ENCODE measurements at places on chromosomes 4 and X.

- DNase-seq, result no peak
These were observed 680.4 kb downstream of the DMD start for GRCh38 chrX:32530802-32531403.

- DNase-seq, result no peak
These were observed 28.3 kb downstream of the AGTR2 start for GRCh38 chrX:116198810-116199209.

DNA sequence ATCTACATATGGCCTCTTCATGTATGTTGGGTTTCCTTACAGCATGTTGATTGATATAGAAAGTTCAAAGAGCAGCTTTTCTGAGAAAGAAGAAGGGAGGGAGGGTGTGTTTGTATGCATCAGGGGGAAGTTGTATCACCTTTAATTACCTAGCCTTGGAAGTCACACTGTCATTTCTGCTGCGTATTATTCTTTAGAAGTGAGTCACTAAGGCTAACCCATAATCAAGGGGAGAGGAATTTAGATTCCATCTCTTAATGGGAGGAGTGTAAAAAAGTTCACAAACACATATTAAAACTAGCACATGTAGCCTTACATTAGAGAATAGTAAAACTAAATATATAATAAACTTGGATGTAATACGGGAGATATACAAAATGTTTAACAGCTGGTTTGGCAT, 86.5 kb upstream of the CBLL2 start:
- no peak for DNase-seq

DNA sequence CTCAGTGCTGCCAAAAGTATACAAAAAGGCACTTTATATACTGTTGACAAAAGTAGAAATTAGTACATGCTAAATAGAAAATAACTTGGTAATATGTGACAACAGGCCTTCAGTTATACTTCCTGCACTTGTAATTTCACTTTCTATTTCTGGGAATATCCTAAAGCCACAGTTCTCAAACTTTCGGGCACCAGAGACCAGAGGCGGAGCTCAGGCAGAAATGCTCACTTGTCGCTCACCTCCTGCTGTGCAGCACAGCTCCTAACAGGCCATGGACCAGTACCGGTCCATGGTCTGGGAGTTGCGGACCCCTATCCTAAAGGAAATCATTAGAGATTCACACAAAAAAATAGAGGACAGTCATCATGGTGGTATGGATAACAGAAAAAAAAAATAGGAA, 25.7 kb downstream of the ACSL4 start:
- DNase-seq, result no peak

DNA sequence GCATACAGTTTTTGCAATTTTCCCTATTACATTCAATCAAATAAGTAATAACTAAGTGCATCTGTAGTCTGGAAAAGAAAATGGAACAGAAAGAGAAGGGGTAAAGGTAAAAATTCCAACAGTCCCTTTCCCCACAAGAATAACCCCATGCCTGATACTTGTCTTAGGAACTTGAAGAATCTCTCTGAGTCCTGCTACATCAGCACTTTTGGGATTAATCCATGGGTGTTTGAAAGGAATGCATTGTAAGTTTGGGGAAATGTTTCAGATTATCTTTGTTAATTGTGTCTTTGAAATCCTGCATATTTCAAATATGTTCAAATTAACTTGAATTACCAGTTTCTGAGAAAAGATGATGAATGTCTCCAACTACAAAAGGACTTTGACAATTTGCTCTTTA, 667.3 kb upstream of the PRKX start:
- DNase-seq, result no peak

DNA sequence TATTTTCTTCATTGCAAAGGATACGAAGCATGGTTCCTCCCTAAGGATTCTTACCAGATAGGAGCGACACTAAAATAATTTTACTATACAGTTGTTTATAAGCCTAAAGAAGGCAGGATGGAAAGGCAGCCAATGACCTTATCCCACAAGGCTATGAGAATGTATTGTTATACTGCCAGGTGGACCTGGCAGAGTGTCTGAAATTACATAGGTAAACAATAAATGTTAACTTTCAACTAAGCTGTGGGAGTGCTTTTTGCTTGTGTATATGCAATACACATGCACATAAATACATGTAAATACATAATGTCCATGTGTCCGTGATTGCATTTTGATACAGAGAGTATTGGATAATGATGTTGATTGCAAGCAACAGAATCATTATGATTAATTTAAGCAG, 850.6 kb downstream of the CENPC start:
- no peak for DNase-seq

DNA sequence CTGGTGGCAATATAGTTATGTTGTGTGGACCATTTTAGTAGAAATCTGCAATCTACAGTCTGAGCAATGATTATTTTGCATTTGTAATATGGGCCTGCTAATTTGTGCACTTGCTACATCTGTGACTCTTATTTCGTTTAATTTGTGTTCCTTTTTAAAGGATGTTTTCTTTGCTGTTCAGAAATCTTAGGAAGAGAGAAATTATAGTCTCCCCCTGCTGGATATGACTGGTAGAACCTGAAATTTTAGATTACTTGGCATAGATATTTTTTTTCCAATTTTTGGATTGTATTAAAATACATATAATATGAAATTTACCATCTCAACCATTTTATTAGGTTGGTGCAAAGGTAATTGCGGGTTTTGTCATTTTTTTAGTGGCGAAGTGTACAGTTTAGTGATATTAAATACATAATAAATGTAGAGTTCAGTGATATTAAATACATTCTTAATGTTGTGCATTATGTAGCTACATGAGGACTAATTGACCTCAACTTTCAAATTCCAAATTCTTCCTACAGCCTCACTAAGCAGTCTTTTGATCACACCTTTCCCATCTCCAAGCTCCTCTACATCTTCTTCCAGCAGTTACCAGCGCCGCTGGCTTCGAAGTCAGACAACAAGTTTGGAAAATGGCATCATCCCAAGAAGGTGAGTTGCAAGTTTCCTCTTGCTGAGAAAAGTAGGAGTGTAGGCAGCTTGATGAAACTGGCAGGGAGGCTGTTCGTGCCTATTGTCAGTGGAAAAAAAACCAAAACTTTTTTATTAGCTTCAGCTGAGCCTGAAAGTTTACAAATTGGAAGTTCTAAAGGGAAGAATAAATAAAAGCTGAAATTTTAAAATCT, 82.2 kb downstream of the FNIP2 start:
- no peak for DNase-seq

- DNase-seq, result no peak
These were observed 674.8 kb downstream of the RAPGEF2 start for GRCh38 chr4:159777689-159778088.

- DNase-seq, result no peak
These were observed 56.7 kb downstream of the FNIP2 start for GRCh38 chr4:158825433-158826036.

GRCh38 chr4:105619188-105619931, 66.9 kb downstream of the ARHGEF38 start:
- DNase-seq, result no peak

DNA sequence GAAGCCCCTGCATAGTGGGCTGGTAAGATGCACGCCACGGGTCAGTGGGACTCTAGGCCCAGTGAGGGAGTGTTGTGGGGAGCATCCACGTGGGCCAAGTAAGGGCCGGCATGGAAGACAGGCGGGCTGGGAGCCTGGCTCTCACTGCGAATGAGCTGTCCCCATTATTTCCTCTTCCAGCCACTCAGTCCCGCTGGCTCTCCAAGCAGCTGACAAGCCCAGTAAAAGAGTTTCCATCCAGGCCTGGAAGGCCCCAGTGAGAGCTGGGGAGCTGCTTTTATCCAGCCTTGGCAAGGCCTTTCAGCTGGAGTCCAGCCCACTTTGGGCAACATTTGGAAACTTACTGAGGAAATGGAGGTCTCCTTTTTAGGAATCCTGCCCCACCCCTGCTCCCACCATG, 24.9 kb downstream of the APLN start:
- no peak for DNase-seq

GRCh38 chr4:15912961-15913630, 25.4 kb downstream of the FGFBP1 start:
- DNase-seq, result no peak

- no peak for DNase-seq
These were observed 60.8 kb downstream of the TBL1X start for GRCh38 chrX:9525511-9526248.

DNA sequence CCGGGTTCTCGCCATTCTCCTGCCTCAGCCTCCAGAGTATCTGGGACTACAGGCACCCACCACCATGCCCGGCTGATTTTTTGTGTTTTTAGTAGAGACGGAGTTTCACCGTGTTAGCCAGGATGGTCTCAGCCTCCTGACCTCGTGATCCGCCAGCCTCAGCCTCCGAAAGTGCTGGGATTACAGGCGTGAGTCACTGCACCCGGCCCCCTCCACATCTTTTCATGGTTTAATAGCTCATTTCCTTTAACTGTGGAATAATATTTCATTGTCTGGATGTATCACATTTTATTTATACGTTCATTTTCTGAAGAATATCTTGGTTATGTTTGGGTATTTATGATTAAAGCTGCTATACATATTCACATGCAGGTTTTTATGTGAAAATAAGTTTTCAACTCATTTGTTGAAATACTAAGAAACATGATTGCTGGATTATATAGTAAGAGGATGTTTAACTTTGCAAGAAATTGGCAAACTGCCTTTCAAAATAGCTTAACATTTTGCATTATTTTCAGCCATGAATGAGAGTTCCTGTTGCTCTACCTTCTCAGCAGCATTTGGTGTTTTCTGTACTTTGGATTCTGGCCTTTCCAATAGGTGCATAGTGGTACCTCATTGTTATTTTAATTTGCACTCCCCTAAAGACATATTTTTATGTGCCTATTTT, 591.9 kb downstream of the TECRL start:
- DNase-seq, result no peak

DNA sequence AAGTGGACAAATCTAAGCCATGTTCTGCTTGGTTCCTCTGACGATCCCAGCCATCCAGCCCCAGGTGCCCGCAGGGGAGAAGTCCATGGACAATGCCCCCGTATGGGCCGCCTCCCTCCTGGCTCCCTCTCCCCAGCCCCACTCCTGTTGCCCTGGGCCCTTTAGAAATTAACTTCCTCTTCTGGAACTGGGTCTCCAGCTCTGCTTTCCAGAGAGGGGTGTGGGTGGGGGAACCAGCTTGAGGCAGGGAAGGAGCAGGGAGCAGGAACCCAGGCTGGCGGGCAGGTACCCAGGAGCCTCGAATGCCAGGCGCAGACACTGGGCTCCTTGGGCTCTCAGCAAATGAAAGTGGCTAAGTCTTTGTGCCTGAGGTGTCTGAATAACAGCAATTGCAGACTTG, 12.7 kb upstream of the ABLIM2 start:
- DNase-seq, result no peak

GRCh38 chrX:9476810-9477575, 12.1 kb downstream of the TBL1X start:
- no peak for DNase-seq

- DNase-seq, result no peak
These were observed at the start of gene ATP2B3 for GRCh38 chrX:153517423-153517822. TSS of gene ATP2B3 (plus strand) at chrX:153517642. CDS start at chrX:153536248, 18,606 bp downstream.

DNA sequence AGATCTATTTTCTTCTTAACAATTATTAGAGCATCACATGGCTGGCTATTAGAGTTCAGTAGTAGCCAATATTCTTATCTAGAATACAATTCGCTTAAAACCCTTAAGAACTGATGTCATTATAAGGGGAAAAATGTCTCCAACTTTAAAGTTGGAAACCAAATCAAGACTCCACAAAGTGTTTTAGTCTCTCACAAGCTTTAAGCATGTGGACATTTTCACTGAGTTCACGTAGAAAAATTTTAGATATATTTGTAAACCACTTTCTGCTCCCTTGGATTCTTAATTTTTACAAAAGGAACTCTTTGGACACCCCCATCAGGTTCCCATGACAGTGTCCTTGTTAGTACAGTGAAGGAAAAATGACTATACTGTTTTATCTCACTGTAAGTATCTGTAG, 123.9 kb upstream of the NAP1L5 start:
- DNase-seq, result no peak

DNA sequence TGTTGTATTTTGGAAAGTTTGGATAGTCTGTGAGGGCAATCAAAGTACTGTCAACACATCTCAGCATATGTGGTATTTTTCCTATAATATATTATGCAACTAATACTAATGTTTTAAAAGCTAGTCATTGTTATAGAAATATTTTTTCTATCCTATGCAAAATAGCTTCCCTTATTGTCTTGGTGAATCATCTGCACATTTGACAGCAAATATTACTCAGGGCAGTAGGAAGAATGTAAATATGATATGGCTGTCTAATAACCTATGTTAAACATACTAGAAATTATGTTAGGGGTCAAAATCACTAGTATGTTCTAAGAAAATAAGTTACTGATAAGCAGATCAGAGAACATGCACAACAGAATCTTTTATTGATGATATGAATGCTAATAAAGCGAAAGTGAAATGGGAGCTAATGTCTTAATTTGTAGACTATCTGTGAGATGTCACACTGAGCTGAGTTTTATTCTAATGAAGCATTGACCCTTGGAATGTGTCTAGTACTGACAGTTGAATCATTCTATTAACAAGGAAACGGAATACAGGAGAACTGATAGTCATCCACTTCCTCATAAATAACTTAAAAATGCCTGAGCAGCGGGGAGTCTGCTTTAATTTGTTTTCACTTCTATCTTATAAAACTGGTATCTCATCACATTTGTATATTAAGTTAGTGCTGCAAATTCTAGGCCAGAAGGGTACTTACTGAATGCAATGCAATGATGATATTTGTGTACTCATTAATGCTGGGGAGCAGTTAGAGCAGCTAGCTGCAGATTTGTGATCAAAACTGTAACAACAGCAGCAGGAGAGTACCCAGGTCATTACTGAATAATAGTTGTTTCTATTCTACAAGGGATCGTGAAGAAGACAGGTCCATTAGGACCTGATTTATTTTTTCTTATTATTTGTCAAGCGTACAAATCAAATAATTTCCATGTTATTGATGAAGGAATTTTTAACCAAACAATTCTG, 440.3 kb upstream of the AADAT start:
- no peak for DNase-seq

DNA sequence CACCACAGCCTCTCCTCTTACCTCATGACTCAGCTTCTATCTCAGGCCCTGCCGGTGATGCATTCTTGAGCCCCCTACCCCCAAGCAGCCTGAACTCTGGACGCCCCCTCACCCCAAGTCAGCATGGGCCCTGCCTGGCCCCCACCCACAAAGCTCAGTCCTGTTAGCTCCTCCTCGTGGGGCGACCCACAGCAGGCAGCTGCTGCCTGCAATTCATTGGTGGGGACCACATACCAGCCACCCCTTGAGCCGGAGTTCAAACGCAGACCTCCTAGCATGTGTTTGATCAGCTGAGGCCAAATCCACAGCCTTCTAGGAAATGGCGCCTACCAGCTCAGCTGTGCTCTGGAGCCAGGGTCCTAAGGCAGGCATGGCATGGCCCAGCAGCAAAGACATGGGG, 111.8 kb downstream of the EFNB1 start:
- DNase-seq, result no peak

DNA sequence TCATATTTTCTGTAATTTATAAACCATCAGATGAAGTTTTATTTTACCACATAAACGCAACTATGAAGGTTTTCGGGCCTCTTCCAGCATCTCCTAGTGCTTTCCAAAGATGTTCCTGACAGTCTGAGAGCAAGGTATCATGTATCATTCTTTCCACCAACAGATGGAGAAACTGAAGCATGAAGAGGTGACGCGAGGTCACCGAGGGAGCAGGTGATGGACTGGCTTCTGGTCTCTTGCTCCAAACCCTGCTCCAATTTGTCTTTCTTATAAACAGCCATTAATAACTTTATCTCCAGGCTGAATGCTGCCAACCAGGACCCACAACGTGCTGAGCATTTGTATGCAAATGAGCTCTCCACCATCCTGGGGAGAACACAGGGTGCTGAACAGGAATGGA, 86.3 kb upstream of the MAML3 start:
- DNase-seq, result no peak

- no peak for DNase-seq
These were observed 3.5 kb upstream of the IQSEC2 start for GRCh38 chrX:53284684-53285447.

GRCh38 chr4:27666943-27667342, 806.3 kb downstream of the STIM2 start:
- DNase-seq, result no peak

Measured in cortex of kidney (tissue), 1 donor.